ENCODE measurements at places on chromosomes 7 and 10.

GRCh38 chr10:69847458-69847857 is 45.8 kb downstream of the COL13A1 start:
- no peak for DNase-seq

DNA sequence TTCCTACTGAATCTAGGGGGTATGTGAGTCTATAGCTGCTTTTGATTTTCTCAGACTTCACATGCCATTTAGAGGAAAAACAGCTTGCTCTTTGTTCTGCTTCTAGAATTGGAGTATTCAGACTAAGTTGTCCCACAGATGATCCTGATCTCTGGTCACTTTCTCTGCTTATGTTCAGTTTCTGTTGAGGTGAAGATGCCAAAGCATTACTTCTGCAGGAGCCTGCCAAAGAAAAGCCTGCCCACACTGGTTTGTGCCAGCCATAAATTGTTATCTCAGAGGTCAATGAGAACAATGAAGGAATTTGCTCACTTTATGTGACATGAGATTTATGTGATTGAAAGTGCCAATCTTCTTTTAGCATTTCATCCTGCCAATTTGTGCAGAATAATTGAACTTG is 163.6 kb downstream of the CDK14 start:
- DNase-seq: no peak

DNA sequence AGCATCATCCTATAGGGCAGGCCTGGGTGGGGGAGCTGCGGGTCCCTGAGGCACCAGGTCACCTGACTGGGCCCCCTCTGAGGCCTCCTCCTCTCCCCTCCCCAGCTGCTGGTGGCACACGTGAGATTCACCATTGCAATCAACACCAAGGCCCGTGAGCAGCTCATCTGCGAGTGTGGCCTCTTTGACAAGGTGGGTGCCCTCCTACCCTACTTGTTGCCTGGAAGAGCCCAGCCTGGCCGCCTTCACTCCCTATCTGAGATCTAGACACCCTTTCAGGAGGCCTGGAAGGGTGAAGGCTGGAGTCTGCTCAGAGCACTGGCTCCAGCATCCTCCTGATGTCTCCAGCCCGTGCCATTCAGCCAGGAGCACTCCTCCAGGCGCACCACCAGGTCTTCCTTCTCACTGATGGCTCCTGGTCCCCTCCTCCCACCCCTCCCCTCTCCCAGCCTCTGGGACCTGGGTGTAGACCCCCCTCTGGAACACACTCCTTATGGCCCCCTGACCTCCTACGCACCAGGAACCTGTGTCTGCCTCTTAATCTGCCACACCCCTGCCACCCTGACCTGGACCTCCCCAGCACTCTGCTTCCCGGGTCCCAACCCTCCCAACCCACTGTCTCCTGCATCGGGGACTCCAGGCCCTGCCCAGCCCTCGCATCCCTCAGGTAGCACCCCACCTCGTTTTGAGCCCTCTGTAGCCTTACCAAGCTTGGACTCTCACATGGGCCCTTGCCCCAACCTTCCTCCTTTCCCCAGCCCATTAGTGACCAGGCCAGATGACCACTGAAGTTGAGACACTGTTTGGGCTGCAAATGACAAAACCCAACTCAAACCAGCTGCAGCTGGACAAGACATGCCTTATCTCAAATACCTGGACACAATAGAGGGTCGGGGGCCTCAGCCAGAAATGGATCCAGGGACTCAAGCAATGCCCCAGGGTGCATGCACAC is 67.5 kb downstream of the ALOX5 start:
- DNase-seq: no peak

DNA sequence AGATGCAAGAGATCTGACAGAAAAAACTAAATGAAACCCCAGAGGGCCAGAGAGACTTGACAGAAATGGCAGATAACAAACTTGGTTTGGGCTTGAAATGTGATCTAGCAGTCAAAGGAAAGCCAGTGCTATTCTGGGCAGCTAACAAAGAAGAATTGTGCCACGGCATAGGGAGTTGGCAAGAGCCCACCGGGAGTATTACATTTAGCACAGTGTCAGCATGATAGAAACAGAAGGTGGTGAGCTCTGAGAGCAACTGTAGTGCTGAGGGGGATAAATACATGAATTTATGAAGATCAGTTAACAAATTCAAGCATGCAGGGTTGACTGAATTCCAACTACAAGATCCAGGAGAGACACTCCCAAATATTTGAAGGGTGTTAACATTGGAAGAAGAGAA is 91.1 kb downstream of the AHCYL2 start:
- no peak for DNase-seq

DNA sequence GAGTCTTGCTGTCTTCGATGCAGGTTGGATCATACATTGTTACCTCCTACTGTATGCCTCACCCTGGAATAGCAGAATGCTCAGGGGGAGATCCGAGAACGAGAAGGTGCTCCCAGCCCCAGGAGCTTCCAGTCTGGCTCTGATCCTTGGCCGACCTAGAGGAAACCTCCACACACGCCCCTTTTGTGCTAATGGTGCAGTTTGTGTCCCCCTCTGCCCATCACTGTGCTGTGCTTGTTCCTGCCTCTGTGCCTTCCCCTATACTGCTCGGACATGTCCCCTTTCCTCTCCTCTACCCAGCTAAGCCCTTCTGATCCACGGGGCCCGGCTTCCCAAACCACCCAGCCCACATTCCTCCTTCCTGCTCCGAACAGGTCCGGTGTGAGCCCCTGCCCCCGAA is 32.5 kb downstream of the ZNF775 start:
- DNase-seq: no peak

DNA sequence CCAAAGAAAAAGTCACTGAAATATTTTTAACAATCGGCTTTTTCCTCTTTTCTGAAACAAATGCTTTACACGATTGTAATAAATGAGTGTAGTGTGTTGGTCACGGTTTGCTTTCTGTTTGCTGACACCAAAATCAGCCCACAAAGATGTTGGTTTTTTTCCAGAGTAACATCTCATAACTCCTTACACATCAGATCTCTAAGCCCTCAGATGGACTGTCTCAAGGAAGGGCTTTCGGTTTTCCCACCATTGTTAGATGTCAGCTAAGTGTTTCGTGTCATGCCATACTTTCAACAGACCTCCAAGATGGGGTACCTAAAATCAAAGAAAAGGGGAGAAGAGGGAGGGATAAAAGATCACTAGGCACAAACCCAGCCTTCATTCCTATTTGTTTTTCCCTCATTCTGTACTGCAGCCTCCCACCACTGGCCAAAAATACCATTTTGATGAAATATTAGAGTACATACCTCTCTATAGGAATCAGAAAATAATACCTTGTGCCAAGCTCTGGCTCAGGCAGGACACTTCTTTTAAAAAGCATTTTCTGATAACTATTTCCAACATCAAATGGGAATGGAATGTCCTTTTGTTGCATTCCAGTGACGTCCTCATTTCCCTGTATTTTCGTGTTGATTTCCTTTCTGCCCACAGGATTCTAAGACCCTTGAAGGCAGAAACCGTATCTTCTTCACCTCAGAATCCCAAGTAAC is 159.1 kb downstream of the DGKI start:
- DNase-seq: no peak

GRCh38 chr10:93897070-93897780 is 3.4 kb downstream of the SLC35G1 start:
- DNase-seq: no peak

GRCh38 chr7:78179211-78179610 is 380.6 kb downstream of the PHTF2 start:
- no peak for DNase-seq

- no peak for DNase-seq
These were observed 134.4 kb downstream of the NEURL1 start for GRCh38 chr10:103627893-103628292.

GRCh38 chr10:129756912-129757901 is 206.9 kb downstream of the EBF3 start:
- DNase-seq: no peak

DNA sequence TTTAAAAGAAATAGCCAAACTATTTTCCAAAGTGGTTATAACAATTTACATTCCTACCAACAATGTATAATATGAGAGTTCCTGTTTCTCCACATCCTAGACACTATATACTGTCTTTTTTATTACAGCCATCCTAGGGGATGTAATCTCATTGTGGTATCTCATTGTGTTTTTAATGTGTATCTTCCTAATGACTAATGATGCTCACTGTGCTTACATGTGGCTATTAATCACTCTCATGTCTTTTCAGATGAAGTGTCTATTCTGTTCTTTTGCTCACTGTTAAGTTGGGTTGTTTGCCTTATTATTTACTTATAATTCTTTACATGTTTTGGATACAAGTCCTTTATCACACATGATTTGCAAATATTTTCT is 71.8 kb downstream of the ZNF438 start:
- DNase-seq: no peak

DNA sequence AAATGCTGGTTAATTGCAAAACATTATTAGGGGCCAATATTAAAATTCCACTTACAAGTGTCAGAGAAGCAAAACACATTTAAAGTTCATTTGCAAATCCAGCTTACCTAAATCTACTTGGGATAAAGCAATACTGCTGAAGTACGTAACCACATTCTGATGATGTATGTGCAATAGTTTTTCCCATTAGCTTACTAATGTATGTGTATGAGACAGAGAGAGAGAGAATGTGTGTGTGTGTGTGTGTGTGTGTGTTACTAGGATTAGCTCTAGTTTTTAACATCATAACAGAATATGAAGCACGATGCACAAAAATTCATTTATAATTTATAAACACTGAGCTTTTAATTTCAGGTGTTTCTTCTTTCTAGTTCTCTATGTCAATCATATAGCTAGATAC is 1074.2 kb upstream of the C7orf33 start:
- no peak for DNase-seq

- DNase-seq: no peak
These were observed 79.0 kb downstream of the EXOC4 start for GRCh38 chr7:133331861-133332260.

GRCh38 chr7:46681865-46682503 is 760.9 kb upstream of the IGFBP3 start:
- DNase-seq: no peak

DNA sequence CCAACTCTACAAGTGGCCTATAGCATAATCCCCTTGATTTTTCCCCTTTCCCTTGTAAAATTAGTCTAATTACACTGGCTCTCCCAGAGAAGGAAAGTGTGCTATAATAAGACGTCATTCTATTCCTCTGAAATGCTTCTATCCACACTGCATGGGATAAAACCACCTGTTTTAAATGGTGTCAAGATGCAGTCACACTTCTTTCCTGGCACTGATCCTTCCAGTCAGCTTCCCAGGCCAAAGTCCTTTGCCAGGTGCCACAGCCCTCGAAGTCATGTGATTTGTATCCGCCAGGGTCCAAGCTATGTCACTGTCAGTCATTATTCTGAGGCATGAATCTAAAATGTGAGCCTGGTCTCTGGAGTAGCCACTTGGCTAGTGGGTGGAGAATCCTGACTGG is 169.0 kb upstream of the KIAA1217 start:
- DNase-seq: no peak

DNA sequence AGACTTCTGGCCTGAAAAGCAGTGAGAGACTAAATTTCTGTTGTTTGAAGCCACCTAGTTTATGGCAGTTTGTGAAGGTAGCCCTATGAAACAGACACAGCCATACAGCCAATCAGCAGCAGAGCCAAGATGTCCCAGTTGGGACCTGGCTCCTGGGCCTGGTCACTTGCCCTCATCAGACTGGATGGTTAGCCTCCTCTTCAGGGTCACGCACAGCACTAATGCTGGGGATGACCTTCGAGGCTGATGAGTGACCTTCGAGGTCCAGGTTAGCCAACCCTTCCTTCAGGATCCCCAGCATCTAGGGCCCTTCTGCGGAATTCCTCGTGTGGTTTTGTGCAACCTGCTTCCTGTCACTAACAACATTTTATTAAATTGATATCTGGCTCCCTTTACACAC is 229.7 kb downstream of the FANK1 start:
- DNase-seq: no peak
